NCI-H187 treated with DMSO at 0.1 percent for 48 hours (cell line): ENCODE measurements at places on chromosomes 3 and 15.
A peak's percentile ranks its signal among the peaks of the same experiment; 100 is the strongest.

- DNase-seq: no peak
These were observed 21.8 kb downstream of the CCDC32 start for GRCh38 chr15:40543082-40543481.

DNA sequence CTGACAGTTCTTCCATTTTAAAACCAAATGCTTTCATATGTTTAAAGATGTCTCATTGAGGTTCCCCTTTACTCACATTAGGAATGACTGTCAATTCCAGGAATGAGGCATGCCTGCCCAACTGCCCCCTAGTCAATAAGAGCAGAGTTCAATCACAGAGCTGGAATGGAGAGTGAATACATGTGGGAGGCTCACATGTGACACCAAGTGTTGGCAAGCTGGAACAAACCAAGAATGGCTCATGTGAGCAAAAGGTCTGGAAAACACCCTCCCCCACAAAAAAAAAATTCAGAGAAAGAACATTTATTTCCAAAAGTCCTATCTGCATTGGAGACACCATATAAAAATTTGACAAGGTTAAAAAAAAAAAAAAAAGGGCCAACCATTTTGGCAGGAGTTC lies 3.7 kb downstream of the PBRM1 start:
- DNase-seq: no peak

- no peak for DNase-seq
These were observed 265.9 kb downstream of the SHQ1 start for GRCh38 chr3:72582211-72582878.

GRCh38 chr3:10627884-10628572 lies 122.6 kb upstream of the ATP2B2 start:
- DNase-seq: no peak

- no peak for DNase-seq
These were observed 218.6 kb downstream of the PDCD6IP start for GRCh38 chr3:34016925-34017587.

GRCh38 chr3:167978071-167978470 lies 117.7 kb downstream of the GOLIM4 start:
- DNase-seq: peak; percentile 35

GRCh38 chr3:72255191-72255590 lies 470.2 kb upstream of the PROK2 start:
- DNase-seq: no peak

- no peak for DNase-seq
These were observed 299.8 kb downstream of the KBTBD8 start for GRCh38 chr3:67297715-67298475.

DNA sequence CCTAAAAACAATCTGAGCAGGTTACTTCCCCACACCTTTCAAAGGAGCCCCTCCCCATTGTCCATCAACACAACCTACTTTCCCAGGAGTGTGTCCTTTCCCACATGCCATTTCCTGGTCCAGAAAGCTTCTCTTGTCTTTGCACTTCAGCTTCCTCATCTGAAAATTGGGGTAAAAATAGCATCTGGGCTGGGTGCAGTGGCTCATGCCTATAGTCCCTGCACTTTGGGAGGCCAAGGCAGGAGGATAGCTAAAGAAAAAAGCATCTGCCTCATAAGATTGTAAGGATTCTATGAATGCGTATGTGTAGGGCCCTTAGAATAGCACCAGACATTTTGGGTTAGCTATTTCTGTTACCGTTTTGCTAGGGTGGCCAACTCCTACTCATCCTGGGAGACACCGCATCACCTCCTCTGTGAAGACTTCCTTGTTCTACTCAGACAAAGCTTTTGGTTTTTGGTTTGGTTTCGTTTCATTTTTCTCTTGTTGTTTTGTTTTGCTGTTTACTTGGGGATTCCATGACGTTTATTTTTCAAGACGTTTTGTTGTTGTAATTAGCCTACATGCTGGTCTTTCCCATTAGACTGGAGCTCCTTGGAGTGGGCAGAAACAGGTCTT lies 224.4 kb upstream of the TLE3 start:
- DNase-seq: no peak

- no peak for DNase-seq
These were observed 47.0 kb downstream of the MTHFS start for GRCh38 chr15:79849789-79850188.
